ENCODE measurements at places on chromosomes 6 and 20.

DNA sequence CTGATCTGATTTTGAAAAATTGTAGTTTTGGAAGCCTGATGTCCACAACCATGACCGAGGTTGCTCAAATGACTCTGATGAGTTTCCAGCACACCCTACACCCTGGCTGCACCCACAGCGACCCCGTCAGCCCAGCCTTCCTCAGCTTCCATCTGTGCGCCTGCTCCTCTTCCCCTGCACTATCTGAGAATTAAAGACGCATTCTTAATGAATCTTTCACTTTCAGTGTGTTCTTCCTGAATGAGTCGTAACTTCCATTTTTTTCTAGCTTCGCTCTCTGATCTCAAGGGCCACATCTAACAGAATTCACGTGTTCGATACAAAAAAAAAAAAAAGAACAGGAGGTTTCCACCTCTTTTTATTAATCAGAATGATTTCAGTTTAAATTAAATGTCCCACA is 21.3 kb upstream of the RREB1 start:
- no peak for DNase-seq

DNA sequence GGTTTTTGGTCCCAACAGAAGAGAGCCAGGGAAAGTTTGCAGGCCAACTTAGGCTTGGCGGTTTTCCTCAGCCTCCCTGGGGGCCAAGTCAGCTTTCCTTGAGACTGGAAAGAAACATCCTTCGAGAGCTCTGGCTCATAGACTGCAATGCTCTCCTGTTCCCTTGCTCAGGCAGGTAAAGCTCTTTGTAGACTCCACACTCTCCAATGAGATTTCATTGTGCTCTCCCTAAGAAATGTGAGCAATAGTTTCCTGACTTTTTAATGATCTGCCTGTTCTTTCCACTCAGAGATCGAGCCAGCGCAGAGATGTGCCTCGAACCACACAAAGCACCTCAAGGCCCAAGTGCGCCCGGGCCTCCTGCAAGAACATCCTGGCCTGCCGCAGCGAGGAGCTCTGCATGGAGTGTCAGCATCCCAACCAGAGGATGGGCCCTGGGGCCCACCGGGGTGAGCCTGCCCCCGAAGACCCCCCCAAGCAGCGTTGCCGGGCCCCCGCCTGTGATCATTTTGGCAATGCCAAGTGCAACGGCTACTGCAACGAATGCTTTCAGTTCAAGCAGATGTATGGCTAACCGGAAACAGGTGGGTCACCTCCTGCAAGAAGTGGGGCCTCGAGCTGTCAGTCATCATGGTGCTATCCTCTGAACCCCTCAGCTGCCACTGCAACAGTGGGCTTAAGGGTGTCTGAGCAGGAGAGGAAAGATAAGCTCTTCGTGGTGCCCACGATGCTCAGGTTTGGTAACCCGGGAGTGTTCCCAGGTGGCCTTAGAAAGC is 13.9 kb downstream of the TNFAIP3 start:
- no peak for DNase-seq

GRCh38 chr20:57392512-57393271 is 1.5 kb downstream of the RBM38 start:
- no peak for DNase-seq

- no peak for DNase-seq
Measured at GRCh38 chr6:5412017-5412416, 150.7 kb downstream of the FARS2 start.

DNA sequence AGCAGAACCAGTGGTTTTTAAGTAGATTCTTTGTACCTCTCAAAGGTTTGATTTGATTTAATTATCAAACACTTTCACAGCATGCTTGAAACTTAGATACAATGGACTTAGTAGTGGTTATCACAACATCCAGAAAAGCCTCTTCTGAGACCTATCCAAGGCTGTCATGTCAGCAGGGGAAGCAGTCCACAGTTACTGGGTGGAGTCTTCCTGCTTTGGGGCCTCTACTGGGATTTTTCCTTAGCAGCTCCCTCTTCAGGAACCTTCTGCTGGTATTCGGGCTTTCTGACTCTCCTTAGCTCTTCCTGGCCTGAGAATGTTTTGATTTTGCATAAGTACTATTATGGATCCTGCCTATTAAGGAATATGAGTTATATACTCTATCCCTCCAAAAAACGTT is 36.0 kb downstream of the ARFGEF2 start:
- no peak for DNase-seq

DNA sequence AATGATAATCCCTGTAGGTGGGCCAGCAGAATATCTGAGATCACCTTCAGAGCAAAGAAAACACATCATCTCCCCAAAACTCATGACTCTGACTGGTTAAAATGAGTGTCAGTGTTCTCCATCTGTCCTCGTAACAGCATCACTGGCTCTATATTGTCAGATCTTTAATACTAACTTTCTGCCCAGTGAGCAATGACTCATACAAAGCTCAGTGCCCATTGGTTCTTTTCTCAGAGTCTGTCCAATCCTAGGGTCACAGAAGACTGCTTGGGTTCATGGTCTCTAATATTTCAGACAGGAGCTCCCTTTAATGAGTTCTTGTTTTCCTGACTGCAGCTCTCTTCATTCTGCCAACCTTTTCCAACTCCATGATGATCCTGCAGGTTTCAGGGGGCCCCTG is 36.4 kb downstream of the HLA-DPB1 start:
- DNase-seq: no peak

GRCh38 chr6:39786649-39787048 is 5.5 kb upstream of the DAAM2 start:
- DNase-seq: no peak

DNA sequence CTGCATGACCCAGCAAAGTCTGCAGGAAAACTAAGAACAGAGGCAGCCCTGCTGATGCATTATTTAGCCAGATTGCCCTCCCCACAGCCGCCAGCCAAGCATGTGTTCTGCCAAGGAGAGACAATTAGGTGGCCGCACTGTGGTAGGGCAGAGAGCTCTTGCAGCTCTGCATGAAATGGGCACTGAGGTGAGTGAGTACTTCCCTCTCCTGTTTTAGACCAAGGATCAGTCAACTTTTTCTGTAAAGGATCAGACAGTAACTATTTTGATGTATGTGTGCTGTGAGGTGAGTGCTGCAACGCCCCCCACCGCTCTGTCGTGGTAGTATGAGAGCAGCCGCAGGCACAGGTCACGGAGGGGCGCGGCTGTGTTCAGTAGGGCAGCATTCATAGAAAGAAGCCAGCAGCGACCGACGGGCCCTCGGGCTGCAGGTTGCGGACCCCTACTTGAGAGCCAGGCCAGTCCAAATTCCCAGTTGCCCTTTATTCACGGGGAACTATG is 23.8 kb upstream of the FAM50B start:
- DNase-seq: no peak

- DNase-seq: peak; percentile 95
Measured at GRCh38 chr20:38842558-38842981, 37.1 kb downstream of the PPP1R16B start.

- no peak for DNase-seq
Measured at GRCh38 chr6:111970426-111970825, 83.5 kb upstream of the CCN6 start.

DNA sequence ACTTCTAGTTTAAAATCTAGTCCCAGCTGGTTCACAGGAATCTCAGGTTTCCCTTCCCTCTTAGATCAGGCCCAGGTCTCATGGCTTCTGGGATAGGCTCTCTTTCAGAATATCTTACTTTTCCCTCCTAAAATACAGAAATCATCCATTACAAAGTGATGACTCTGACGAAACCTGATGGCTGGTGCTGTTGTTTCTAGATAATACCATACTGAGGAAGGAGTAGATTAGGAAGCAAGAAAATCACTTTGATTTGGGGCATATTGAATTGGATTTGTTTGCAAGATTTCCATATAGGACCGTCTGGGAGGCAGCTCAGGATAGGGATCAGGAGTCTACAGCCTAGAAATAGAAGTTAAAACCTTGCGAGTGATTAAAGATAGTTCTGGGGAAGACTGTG is 3.6 kb downstream of the ZKSCAN3 start:
- no peak for DNase-seq

GRCh38 chr20:25089662-25090061 is 7.7 kb upstream of the VSX1 start:
- no peak for DNase-seq

DNA sequence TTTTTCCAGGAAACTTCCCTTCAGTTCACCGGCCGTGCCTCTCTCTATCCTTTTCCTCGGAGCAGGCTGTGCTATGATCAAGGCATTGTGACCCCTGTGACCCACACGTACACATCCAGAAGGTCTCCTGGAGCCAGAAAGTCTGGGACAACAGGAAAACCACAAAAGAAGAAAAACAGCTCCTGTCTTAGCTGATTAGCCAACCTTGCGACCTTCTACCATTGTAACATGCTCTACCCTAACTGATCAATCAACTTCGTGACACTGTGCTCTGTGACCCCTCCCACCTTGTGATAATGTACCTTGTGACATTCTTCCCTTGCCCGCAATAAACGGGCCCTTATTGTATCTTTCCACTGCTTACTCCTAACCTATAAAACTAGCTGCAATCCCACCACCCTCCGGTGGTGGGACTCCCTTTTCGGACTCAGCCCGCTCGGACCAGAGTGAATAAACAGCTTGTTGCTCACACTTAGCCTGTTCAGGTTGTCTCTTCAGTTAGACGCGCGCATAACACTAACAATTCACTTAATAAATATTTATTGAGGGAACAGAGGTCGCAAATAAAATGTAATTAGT is 24.2 kb downstream of the ZNF311 start:
- DNase-seq: no peak

GRCh38 chr20:22931653-22932608 is 103.2 kb upstream of the SSTR4 start:
- DNase-seq: no peak

GRCh38 chr6:87918461-87918941 is 129.1 kb upstream of the SPACA1 start:
- DNase-seq: no peak

DNA sequence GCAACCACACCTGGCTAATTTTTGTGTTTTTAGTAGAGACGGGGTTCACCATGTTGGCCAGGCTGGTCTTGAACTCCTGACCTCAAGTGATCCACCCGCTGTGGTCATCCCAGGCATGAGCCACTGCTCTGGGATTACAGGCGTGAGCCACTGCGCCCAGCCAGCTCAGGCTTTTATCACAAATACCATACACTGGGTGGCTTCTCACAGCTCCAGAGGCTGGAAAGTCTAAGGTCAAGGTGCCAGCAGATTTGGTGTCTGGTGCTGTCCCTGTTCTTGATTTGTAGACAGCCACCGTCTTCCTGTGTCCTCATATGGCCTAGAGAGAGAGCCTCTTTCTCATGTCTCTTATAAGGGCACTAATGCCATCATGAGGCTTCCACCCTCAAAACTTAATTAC is 25.9 kb downstream of the SHLD1 start:
- DNase-seq: no peak

DNA sequence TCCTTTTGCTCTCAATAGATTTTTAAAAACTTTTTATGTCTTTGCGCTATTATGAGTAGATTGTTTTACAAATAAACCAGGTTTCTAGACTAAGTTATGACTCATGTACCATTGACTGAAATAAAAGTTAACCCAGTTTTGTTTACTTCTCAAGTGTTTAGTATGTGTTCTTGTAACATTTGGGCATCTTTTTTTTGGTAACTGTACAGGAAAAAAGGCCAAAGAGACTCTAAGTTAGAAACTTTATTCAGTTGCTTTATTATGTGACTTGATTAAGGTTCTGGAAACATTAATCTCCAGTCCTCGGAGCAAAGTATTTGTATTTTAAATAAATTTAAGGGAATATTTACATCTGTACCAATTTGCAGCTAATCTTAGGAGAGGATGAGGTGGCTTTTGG is 2.9 kb downstream of the NKAIN2 start:
- DNase-seq: no peak

- no peak for DNase-seq
Measured at GRCh38 chr20:63287697-63288580, 5.0 kb upstream of the COL20A1 start.

GRCh38 chr6:69063401-69063800 is 428.3 kb downstream of the ADGRB3 start:
- DNase-seq: no peak

DNA sequence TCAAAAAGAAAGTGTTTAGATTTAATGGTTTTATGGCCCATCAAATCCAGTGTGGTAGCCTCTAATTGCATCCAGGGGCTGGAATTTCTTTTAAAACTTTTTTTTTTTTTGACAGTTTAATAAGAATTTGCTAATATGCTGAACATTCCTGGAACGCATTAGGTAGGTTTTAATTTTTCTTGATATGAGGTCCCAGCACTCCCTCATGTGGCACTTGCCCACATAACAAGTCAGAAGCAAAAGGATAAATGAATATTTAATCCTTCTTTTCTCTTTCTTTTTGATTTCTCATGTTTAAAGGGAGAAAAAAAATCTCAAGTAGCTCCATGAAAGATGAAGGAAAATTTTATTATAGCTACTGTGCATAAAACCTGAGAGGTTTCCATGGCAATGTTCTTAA is 13.5 kb downstream of the HAO1 start:
- DNase-seq: no peak

DNA sequence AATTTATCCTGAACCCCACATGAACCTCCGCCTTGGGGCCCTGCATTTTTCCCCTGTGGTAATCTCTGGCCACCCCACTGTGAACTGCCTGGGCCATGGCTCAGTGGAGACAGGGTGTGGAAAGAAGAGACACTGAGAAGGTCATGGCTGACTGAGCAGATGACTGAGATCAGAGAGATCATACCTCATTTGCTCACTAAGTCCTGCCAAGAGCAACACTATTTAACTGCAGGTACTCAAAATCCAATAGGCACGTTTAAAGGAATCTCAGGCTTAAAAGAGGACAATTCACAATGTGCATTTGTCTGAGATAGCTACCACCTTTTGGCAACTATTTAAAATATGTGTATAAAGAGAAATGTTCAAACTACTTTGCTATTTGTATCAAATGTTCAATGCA is 305.0 kb downstream of the GMDS start:
- no peak for DNase-seq

DNA sequence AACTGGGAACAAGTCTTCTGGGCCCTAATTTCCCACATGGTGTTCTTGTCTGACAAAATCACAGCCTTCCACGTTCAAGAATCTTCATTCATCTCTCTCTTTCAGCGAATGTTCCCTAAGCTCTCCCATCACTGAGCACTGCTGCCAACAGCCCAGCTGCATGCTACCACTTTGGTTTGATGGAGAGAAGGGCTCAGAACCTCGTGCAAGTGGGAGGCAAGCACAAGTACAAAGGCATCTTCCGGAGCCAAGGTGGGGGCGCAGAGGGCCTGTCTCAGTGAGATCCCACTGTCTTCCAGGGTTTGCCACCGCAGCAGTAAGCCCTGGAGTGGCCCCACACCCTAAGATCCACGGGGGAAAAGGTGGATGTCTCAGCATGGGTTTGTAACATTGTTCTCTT is 17.2 kb downstream of the DLL1 start:
- DNase-seq: no peak

DNA sequence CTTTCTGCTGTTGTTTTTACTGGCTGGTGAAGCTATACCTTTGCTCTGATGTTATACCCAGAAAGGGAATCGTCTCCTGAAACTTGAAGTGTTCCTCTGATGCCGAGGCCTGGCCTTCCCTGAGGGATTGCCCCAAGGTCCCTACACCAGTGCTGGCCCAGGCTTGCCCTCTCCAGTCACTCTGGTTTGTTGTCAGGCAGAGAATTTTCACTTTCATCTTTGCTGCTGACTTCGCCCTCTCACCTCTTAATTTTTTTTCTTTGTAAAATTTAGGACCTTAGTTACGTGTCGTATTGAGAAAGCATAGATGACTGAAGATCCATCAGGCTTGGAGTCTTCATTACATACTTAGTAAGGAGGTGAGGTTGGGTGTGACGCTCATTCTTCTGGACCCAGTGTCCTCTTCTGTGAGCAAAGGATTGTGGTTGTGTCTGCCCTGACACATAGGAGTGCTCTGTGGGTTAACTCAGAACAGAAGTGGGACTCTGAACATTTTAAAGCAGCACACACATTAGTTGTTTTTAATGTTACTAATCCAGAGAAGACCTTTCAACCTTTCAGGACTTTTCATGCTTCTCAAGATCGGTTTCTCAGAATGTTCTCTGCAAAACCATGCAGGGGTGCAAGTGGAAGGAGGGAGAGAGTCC is 45.4 kb downstream of the TULP4 start:
- DNase-seq: peak; percentile 24
